Upper lobe of left lung (tissue), 6 donors: ENCODE measurements at places on chromosomes 13 and 19.

DNA sequence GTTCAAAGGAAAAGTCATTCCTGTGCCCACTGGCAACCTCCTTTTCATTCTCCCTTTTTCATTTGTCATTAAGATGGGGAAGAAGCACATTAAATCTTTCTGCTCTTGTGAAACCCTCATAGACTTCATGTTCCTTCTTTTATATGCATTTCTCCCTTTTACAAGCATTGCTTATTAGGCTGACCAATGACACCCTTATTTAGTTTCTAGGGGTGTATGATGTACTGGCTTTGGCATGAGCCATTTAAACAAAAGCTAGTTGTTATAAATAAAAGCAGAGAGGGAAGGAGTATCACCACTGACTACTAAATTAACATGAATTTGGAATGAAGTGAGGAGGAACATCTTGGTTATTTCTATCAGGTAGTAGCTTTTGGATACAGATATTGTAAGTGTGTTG, 68.2 kb upstream of the PCDH9 start:
- DNase-seq = no peak

DNA sequence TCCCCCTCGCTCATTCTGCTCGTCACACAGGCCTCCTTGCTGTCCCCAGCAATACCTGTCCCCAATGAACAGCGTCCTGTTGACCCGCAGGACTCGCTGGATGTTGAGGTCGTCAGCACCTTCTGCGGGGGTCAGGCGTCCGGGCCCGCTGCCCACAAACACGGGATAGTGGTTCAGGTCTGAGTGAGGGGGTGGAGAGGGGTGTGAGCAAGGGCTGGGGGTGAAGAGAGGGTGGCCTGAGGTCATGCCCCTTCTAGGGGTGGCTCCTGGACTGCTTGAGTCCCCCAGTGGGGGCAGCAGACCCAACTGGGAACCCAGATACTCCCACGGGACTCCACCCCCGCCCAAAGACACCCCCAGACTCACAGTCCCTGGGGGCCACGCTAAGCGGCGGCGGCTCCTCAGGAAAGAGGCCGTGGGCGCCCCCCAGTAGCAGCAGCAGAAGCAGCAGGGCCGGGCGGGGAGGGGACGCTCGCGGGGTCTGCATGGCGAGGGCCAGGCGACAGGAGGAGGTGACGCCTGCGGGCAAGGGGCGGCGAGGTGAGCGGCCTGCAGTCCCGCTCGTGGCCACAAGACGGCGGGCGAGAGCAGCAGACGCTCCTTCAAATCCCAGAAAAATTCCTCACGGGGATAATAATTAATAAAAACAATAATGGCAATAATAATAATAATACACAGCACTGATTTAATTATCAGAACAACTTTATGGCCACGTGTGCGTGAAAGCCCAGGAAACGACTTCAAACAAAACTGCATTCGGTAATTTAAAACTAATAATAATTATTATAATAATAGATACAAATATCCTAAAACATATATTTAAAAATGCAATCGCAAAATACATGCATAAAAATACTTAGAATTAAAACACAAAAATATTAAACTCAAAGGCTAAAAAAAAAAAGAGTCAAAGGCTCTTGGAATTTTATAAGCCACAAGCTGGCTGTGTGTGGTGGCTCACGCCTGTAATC, 1.2 kb downstream of the SEMA6B start:
- DNase-seq = peak; percentile 93

GRCh38 chr13:52852444-52852843, 4.0 kb upstream of the PCDH8 start:
- DNase-seq = no peak

DNA sequence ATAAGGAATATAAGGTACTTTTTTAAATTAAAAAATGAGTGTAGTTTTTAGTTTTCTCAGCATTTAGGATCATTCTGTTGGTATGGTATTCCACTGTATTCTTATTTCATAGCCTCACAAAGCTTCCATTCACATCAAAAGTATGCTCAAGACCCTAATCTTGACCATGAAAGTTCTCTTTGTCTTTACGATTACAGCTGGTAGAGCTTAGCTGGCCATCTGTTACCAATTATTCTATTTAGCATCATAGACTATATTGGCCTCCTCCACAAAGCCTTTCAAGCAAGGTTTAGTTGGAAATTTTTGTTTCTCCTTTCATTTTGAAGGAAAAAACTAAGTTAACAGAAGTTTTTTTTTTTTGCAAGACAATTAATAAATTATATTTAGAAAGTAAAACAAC, 245.1 kb downstream of the KCTD12 start:
- DNase-seq = no peak

- DNase-seq = no peak
Observed at GRCh38 chr19:8123683-8124082, 25.7 kb downstream of the FBN3 start.

- no peak for DNase-seq
Observed at GRCh38 chr13:48646791-48647190, 6.9 kb upstream of the CYSLTR2 start.

GRCh38 chr19:48094129-48094854, 16.3 kb downstream of the PLA2G4C start:
- DNase-seq = no peak

DNA sequence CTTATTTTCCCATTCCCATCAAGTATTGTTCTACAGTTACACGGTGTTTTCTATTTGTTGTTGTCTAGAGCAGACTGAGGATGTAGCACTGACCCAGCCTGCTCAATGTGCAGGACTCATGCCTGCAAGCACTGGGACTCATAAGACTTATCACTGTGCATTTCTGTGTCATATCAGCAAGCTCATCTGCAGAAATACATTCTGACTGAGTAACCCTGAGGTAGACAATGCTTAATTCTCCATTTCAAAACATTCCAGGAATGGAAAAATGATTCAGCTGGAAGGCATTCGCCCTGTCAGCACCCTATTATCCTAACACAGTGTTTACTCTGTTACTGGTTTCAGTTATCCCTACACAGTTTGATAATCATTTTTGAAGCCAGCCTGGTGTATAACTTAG, 2506.4 kb downstream of the PCDH9 start:
- DNase-seq = no peak
